M059J (cell line): ENCODE measurements at places on chromosomes 5 and 9.

- no peak for DNase-seq
These were observed 24.9 kb downstream of the NEK6 start for GRCh38 chr9:124282442-124283227.

- DNase-seq, result no peak
These were observed 99.9 kb downstream of the SSBP2 start for GRCh38 chr5:81650987-81651386.

GRCh38 chr5:68482199-68482598, 266.6 kb downstream of the PIK3R1 start:
- no peak for DNase-seq

DNA sequence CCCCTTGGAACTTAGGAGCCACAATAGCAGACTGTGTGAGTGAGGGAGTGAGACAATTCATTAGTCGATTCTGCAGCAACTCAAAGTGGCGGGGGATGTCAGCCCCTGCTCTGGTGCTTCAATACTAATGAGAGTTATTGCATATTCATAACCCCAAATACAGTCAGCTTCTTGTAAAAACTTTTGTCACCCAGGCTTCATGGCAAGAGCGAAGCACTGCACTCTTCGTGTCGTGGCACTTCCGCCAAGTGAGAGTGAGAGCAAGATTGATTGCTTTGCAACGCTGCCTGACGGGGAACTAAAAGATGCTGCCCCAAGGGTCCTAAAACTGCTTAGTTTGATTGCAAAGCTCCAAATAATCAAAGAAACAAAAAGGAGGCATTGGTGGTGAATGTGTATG, 150.9 kb downstream of the NR2F1-AS1 start:
- DNase-seq, result no peak
